Caki2 (cell line): ENCODE measurements at places on chromosomes 3 and 15.

- DNase-seq, result no peak
Observed at GRCh38 chr3:124318014-124318413, 326.1 kb upstream of the ROPN1 start.

- DNase-seq, result no peak
Observed at GRCh38 chr3:10933470-10933804, 59.1 kb upstream of the SLC6A1 start.

DNA sequence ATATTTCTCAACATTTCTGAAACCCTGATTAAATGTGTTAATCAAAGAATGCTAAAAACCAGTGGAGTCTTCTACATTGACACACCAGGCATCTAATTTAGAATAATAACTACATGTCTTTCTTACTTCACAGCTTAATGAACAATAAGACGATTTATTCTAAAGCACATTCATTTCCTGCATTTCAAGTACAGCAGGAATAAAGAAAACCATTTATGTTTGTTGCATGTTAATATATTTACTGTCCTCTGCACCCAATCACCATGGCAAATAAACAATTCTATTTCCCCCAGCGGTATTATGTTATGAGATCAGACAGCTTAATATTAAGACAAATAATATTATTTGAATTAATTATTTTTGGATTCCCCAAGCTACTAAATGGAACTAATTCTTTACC, 1336.3 kb upstream of the CADM2 start:
- no peak for DNase-seq

DNA sequence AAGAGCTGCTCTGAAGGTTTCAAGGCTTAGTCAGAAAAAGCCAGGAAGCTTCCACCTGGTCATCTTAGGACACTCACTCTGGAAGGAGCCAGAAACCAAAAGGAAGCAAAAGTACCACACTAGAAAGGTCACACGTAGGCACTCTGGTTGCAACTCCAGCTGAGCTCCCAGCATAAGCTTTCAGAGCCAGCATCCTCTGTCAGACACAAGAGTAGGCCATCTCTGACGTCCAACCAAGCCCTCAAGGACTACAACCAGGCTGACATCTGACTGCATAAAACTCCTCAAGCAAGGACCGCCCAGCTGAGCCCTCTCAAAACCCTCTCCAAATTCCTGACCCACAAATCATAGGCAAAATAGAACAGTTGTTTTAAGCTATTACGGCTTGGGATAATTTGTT, 12.8 kb downstream of the SH3BP5 start:
- no peak for DNase-seq

DNA sequence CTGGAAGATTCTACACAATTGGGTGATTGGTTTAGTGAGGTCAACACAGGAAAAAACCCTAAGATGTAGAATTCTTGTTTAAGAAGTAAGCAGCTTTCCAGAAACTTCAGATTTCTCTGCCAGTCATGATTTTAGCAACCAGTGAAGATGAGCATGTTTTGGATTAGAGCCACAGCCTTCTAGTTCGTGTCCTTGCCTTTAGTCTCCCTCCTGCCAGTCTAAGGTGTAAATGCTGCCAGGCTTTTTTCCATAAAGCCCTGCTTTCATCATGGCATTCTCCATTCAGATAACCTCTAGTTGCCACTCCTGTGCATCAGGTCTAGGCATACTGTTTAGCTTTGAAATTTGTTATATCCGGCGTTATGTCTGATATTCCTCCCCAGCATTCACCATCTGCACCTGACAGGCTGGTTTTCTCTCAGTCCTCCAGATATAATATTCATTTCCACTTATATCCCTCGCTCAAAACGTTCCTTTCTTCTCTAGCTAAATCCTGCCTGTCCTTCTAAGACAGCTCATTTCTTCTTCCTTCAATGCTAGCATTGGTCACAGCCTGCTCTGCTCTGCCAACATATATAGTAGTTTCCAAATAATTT, 37.4 kb downstream of the SYN2 start:
- no peak for DNase-seq

GRCh38 chr3:100825574-100825973, 116.3 kb downstream of the TFG start:
- no peak for DNase-seq

- no peak for DNase-seq
Observed at GRCh38 chr15:56042031-56042430, 48.6 kb upstream of the NEDD4 start.

DNA sequence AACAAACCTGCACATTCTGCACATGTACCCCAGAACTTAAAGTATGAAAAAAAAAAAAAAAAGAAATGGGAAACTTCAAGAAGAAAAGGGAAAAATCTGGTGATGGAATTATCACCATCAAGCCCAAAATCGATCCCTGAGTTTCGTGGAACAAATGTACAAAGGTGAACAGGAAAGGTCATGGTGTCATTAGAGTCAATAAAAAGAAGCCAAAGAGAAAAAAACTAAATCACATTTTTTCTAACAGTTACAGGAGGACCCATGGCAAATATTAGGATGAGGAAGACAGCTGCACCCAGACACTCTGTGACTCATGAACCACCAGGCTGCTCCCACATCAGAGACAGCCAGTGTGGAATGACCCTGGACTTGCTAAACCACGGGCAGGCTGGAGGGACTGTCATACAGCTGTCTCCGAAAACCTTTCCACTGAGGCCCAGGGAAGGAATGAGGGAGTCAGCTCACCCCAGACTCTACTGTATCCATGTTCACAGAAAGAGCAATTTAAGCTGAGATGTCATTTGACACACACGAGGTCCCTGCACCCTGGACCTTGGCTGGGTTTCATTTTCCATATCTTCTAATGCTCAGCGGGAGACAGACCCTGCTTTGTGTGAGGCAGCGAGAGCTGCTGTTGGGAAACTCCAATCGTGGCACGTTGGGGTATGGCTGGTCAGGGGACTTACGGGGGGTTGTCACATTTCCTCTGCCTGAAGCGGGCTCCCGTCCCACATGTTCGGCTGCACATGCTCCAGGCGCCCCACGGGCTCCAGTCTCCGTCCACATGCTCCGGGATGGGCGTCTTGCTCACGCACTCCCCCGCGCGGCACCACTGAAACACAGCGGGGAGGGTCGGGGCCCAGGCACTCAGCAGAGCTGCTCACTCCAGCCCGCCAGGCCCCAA, 210.2 kb downstream of the ADAMTS17 start:
- DNase-seq, result no peak

DNA sequence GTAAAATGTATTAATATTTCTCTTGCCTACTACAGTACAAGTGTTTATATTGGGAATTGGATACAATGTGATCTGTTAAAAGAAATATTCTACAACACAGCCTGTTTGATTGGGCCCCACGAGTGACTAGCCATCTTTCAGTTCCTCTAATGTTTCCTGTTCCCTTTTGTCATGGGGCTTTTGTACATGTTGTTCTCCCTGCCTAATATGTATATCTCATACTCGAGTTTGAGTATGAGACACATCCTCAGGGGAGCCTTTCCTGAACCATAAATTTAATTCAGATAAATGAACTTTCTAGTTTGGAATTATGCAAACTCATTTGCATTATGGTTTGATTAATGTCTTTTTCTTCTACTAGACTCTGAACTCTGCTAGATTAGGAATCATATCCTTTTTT, 65.5 kb downstream of the MEF2A start:
- no peak for DNase-seq

DNA sequence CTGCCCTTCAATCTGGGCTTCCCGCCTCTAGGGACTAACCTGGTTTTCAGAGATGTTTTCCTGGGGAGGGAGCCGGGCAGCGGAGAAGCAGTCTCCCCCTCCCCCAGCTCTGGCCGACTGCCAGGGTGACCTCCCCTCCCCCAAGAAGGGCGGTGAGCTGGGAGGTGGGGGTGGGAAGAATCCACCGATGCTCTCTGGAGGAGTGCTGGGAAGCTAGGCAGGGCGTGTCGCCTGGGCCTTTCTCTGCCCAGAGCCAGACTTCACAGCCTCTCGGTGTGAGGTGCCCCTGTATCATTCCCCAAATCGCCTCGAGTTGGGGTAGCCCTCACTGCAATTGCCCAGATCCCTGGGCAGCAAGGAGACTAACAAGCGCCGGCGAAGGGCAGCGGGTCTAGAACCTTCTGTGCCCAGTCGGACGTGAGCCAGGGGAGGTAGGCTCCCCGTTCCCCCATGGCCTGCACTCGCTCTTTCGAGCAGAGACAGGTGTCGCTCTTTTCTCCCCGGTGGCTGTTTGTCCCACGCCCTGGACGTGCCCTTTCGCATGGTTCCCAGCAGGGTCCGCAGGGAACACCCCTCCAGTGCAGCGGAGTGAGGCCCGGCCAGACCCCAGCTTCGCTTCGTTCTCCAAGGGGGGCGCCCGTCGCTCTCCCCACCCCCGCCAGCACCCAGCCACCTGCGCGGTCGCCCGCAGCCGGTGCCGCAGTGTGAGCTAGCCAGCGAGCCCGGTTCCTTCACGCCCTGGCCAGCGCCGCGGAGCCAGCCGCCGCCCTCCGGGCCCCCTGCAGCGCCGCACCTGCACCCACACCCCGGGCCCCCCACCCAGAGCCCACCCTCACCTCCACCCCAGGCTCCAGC, 1.1 kb downstream of the RAB6B start:
- DNase-seq, result no peak

GRCh38 chr3:5699811-5700210, 512.3 kb downstream of the EDEM1 start:
- DNase-seq, result no peak

DNA sequence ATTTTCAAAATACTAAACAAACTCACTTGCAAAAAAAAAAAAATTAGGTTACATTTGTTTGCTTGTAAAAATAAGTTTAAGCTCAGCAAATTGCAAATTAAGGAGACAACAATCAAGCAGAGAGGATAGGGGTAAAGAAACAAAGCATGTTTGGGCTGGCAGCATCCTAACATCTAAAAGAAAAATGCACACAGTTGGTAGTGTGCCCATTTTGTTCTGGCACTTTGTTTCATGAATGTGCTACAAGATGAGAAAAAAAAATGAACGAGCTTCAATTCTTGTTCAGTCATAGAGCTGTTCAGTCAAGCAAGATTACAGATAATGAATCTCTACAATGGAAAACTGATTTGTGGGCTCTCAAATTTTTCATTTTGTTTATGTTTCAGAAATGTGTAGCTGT, 17.7 kb upstream of the ZBBX start:
- no peak for DNase-seq

- DNase-seq, result no peak
Observed at GRCh38 chr3:31106912-31107311, 212.5 kb upstream of the GADL1 start.

DNA sequence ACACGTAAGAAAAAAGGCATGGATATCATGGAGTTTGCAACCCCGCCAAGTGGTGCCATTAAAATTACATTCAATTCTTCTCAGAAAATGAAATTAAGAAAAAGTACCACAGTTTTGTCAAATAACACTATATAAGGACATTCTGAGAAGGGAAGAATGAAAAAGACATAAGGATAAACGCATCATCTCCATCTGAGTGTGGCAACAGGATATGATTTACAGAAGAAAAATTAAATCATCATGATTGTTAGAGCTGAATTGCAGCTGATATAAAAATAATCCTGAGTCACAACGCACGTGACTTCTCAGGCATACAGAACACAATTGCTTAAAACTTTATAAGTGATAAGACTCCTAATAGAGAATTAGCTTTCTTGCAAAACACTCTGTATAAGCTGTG, 133.8 kb downstream of the GREM1 start:
- DNase-seq, result no peak

DNA sequence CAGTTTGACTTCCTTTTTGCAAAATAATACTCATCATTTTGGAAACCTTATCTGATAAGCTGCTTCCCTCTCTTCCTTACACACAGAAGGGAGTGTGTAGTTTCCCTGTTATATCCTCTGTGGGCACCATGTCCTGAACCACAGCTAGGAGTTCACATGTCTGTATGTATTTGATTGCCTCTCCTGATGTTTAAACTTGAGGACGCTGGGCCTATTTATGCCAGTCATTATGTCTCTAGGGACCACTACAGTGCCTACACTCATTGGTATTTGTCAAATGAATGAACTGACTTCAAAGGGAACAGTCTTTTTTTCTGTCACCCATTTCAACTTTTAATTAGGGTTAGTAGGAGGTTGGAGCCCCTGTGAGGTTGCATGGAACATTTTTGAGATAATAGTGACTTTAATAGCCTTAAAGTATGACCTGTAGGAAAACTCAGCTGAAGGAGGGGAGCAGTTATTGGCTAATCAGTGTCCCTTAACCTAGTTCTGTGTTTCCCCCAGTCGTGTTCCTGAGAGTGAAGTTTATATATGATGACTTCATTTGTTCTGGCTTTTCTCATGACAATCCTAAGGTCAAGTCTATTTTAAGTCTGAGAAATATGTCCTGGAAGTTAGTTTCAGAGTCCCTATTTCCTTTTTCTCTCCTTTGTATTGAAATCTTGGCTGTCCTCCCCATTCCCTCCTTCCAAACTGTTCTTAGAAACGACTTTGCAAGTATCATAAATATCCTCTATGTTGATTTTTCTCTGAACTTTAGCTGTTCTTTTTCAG, 28.9 kb downstream of the PDE8A start:
- DNase-seq, result no peak

DNA sequence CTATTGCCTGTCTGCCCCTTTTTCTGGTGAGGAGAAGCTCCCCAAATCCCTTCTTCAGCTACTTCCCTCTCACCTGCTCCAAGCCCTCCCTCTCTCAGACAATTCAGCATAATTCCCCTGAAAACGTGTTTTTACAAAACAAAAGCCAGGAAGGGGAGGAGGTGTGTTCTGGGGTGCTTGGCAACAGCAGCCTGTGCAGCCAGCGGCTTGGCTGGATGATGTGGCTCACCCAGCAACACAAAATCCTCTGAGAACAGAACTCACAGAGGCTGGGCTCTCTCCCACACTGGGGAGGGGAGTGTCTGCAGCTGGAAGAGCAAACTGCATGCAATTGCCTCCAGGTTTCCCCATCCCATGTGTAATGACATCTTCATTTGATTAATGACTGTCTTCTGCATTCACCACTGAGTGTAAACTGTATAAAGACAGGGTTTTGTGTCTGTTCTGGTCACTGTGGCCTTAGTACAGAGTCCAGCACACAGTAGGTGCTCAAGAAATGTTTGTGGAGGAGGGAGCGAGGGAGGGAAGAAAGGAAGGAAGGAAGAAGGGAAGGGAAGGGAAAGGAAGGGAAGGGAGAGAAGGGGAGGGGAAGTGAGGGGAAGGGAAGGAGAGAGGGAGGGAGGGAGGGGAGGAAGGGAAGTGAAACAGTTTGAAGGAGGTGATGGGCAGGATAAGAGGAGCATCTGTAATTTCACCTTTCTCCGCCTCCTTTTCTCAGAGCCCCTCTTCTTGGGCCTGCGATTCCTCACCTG, 70.1 kb upstream of the GLCE start:
- peak; percentile 51 for DNase-seq
